GM18507 (cell line): ENCODE measurements at places on chromosomes 6 and 20.

DNA sequence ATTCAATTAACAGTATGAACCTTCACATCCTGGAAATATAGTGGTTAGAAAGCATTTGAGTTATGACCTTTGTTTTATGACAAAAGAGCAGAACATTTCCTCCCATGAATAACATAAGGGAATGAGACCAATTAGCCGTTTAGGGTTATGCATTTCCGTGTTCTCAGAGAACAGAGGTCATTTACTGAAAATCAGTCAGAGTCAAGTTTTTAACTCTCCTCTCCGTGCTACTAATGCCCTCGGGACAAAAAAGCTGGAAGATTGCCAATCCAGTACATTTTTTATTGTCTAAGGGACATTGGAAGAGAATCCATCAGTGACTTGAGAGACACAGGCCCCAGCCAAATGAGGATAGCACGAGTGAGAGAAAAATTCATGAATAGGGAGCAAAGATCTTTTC lies 632.7 kb downstream of the RFPL4B start:
- no peak for DNase-seq

DNA sequence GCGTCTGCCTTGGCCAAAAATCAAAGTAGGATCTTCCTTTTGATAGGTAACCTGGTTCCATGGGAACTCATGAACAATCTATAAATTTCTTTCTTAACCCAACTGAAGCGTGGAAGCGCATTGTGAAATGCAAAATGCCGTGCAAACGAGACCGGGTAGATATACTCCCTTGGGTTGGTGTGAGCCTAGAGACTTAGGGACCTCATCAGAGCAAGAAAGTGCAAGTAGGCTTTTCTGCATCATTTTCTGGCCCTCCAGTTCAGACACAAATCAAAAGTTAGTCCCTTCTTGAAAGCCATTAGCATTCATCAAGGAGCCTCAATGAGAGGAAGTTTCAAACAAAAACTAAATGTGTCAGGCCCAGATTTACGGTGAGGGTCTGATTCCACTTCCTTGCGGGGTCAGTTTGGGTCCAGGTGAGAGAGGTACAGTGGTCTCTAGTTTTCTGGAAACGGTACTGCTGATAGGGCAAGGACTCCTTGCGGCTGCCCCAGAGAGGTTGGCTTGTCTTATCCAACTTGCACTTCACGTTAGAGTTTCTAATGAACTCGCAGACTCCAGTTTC lies 5.3 kb upstream of the ZNF184 start:
- no peak for DNase-seq

- no peak for DNase-seq
Observed at GRCh38 chr6:126198631-126199030, 141.3 kb upstream of the CENPW start.

DNA sequence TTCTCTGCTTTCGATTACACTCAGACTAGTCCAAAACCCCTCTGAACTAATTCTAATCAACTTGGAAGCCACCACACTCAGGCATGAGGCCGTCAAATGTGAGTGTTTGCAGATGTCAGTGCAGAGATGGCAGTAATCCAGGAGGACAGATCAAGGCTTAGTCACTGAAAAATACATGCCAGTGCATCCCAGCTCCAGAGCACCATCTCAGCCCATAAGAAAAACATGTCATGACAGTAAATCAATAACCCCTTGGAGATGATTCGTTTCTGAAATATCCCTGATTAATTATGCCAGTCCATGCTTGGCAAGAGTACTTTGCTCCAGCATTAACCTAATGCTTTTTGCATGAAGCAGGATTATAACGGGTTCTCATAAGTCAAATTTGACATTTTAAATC lies 179.5 kb downstream of the ADAT2 start:
- DNase-seq = no peak

DNA sequence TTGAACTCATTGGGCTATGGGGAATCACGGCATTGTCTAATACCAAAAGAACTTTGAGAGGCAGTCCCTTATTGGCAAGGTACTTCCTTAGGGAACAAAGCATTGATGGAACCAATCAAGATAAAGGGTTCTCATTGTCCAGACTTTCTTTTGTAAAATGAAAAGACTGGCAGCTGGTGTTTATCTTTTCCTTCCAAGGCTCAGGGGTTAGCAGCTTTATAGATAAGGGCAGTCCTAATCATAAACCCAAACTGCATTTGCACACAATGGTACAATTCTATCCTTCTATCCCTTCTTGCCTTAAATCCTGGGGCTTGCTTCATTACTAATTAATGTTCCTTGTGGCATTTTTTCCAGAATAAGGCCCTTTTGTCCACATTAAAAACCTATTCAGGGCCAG lies 28.6 kb downstream of the CDK19 start:
- no peak for DNase-seq

- DNase-seq = no peak
Observed at GRCh38 chr6:6826961-6827360, 238.4 kb downstream of the LY86 start.

GRCh38 chr6:167987396-167988153 lies 9.9 kb upstream of the KIF25 start:
- DNase-seq = no peak
